Esophagus mucosa (tissue), 1 donor: ENCODE measurements at places on chromosomes 2 and 18. TPM values are rescaled to one million over a fixed set of nuclear protein-coding genes. Genes with fewer than 3 reads are reported as not detected.

- no peak for ATAC-seq
Measured at GRCh38 chr2:86000131-86000937, 105.4 kb downstream of the POLR1A start.

GRCh38 chr18:11994703-11995444 is 13.6 kb downstream of the IMPA2 start:
- peak; percentile 13 for ATAC-seq

GRCh38 chr2:176493909-176494308 is 224.7 kb downstream of the MTX2 start:
- ATAC-seq = no peak

ATP8B1 gene
- total RNA-seq = 37.7 TPM

FSIP2 gene
- 0.24 TPM for total RNA-seq

- ATAC-seq = peak; percentile 85
Measured at GRCh38 chr2:43540021-43540779, 55.6 kb downstream of the THADA start.

DNA sequence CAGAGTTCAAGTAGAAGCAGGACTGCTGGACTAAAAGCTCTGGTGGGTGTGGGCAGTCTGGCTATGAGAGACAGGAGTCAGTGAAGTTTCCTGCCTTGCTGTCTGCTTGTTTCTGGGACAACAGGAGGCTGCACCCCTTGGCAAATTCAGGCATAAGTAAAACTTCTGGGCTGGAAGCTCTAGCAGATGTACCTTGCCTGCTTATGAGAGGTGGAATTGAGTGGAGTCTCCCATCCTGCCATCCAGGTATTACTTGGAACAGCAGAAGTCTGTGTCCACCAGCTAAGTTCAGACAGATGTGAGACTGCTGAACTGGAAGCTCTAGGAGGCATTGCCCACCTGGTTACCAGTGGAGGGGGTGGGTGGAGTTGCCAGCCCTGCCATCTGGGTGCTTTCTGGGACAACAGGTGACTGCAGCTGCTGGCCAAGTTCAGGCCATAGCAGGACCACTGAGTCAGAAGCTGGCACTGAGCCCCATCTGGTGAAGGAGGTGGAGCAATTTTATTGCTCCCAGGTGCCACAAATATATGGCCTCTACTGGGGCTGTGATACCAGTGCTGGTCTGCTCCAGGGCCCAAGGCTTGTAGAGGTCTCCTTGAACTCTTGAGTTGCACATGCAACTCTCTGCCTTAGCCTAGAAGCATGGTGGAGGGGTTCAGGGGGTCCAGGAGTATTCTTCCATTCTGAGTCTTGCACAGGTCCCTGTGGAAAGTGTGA is 199.4 kb upstream of the FN1 start:
- ATAC-seq = no peak

DNA sequence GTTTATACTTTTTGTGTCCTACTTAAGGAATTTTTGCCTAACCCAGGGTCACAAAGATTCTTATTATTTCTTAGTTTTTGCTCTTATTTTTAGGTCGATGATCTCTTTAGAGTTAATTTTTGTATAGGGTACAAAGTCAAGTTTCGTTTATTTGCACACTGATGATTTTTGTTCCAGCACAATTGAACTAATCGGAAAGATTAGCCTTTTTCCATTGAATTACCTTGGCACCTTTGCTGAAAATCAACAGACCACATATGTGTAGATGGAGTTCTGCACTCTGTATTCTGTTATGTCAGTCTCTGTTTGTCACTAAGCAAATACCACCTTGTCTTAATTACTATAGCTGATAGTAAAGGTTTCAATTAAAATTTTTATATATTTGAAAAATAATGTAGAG is 18.7 kb downstream of the EML4 start:
- no peak for ATAC-seq

DNA sequence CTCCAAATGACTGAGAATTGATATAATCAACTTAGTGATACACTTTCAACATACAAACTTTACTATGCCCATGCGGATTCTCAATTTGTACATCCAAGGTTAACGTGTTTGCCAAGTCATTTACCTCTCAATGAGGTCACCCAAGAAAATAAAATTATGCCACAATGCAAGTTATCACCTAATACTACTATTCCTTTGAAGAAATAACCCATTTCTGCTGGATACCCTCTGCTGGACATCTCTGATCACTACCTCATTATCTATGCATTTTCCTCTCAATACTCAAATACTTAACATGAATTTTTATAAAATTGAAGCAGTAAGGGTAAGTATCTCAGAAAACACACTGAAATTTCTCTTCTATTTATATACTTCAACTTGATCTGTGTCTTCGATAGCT is 12.7 kb downstream of the HNRNPLL start:
- no peak for ATAC-seq

- ATAC-seq = no peak
Measured at GRCh38 chr2:10963155-10963554, 51.4 kb downstream of the KCNF1 start.

- ATAC-seq = no peak
Measured at GRCh38 chr2:237824085-237824484, 25.5 kb downstream of the RBM44 start.

ZFAND2B gene
- total RNA-seq = 41.1 TPM

DAW1 gene
- total RNA-seq = not detected

PTPRM gene
- 5.3 TPM for total RNA-seq

GRCh38 chr2:230266638-230267037 is 41.1 kb downstream of the SP140 start:
- ATAC-seq = no peak

NEU2 gene
- not detected for total RNA-seq

DNA sequence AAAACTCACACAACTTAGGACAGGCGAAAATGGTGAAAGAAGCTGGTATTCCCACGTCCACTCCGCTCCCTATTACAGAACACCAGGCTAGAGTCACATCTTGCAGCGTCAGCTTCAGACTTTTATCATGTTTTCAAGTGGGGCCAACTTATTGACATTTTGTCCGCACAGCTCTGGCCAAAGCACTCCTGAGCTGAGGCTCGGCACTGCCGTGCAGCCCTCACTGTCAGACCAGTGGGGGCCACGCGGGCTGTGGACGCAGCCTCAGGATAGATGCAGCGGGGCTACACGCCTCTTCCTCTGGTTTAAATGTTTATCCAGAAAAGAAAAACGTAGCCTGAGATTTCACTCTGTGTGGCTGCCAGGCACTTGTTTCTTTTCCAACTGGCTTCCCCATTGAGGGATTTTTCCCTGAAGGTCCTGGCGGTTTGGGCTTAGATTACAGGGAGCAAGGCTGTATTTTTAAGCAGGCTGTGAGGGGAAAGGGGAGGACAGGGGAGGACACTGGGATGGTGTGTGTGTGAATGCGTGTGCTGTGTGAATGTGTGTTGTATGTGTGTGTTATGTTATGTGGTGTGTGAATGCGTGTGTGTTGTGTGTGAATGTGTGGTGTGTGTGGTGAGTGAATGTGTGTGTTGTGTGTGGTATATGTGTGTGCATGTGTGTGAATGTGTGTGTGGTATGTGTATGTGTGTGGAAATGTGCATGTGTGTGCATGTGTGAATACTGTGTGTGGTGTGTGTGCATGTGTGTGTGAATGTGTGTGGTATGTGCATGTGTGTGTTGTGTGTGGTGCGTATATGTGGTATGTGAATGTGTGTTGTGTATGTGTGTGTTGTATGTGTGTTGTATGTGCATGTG is 267.6 kb downstream of the DCDC2C start:
- no peak for ATAC-seq

DNA sequence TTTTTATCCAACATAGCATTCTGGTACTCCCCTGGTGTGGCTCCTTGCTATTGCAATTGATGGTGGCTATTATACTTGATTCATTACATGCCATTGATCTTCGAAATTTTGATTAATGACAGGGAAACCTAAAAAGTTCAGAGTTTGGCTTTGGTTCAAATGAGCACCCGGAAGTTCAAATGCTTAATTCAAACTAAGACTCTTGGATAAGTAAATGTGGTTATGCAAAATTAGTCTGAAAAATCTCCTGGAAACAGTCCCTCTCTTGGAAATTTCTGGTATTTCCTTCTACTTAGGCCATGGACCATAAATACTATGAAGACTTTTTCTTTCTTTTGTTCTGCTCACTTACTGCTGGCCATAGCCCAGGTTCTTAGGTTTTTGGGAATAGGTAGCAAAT is 65.3 kb upstream of the SMIM21 start:
- no peak for ATAC-seq

DNA sequence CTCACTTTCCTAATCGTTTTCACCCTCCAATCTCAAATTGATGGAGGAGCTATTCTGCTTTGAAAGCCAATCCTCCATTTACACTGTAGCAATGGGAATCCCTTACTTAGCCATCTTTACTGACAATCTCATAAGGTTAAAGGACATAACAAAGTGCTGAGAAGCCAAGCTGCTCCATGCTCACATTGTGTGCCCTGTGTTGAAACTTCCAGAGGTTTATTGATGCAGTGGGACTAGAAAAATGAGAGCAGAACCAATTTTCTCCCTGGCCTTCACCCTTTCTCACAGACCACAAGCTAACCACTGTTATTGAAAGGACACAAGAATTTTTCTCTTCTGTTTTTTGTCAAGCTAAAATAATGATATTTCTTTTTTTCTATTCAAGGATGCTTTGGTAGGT is 63.8 kb downstream of the CSRNP3 start:
- ATAC-seq = no peak

DNA sequence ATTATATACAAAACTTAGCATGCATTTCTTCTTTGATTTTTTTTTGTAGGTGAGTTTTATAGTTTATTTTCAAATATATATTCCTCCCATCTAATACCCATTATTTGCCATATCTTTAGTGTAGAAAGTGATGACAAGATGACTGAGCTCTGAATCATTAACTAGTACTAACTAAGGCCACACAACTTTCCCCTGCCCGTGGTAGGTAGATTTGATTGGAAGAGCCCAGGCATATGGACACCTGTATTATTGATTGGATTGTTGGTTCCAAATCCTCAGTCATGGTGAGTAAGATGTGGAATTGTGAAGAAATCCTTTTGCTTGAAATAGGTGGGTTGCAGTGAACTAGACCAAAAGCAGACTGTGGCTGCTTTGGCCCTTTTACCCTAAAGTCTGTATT is 54.8 kb downstream of the ABI2 start:
- no peak for ATAC-seq

SLC35F6 gene
- 42.7 TPM for total RNA-seq

DNA sequence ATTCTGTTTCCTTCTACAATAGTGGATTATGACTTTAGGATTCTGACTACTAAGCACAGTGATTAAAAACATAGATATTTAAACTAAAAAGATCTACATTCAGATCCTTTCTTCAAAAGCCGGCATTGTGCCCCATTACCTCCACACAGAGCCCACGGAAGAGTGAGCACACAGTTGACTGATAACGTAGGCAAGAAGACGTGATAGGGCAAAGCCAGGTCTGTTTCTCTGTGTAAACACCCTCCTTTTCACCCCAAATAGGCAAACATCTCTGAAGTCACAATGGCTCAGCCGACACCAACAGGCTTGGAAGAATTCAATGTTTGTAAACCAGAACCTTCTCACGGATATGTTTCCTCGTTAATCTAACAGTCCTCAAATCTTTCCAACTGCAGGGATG is 302.9 kb downstream of the CMPK2 start:
- ATAC-seq = no peak

DNA sequence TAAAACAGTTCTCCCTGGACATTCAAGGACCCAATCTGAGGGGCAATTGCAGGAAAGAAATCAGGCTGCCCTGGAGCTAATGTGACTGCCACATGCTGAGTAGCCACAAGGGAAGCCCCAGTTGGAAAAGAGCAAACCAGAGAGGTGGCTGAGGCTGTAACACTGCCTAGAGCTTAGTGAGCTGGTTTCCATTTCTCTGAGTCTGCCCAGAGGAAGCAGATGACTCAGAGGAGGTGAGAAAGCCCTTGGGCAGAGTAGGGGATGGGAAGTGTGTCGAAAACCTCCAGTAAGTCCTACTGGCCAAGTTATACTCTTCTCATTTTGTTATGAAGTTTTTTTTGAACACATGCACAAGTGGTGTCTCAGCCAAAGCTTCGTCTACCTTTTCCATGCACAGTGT is 753.0 kb downstream of the CNTNAP5 start:
- ATAC-seq = no peak

- no peak for ATAC-seq
Measured at GRCh38 chr18:74784752-74785151, 187.1 kb downstream of the ZNF407 start.

GRCh38 chr2:162688403-162688802 is 150.2 kb downstream of the KCNH7 start:
- no peak for ATAC-seq

- ATAC-seq = no peak
Measured at GRCh38 chr2:205613970-205614559, 68.2 kb upstream of the NRP2 start.

DNA sequence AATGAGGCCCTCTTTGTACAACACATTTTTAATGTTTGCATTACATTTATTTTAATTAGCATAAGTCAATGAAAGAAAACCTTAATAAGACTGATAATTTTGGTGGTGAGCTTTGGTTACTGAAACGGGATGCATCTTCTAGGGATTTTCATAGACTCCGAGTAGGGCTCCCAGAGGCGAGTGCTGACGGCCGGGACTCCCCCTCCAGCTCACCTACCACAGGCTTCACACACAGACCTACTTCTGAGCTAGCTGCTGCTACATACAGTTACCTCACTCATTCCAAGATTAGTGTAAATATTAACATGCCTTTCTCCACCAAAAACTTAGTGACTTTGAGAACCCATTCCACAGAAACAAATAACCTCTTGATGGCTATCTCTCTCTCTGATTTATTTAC is 271.1 kb downstream of the GALR1 start:
- ATAC-seq = no peak

CTLA4 gene
- total RNA-seq = 0.52 TPM

DNA sequence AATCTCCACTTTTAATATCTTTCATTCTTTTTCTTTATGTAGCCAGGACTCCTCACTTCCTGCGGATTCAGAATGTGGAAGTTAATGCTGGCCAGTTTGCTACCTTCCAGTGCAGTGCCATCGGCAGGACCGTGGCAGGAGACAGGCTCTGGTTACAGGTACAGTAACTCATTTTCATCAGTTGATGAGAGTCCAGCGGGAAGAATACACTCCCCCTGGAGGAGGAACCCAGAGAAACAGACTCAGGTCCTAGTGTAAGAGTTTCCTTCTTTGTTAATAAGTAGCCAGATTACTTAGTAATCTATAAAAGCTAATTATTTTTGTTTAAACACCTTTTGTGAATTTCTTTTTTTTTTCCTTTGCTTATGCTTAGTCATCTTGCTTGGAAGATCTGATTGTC is 359.4 kb downstream of the PTPRM start:
- no peak for ATAC-seq

DNA sequence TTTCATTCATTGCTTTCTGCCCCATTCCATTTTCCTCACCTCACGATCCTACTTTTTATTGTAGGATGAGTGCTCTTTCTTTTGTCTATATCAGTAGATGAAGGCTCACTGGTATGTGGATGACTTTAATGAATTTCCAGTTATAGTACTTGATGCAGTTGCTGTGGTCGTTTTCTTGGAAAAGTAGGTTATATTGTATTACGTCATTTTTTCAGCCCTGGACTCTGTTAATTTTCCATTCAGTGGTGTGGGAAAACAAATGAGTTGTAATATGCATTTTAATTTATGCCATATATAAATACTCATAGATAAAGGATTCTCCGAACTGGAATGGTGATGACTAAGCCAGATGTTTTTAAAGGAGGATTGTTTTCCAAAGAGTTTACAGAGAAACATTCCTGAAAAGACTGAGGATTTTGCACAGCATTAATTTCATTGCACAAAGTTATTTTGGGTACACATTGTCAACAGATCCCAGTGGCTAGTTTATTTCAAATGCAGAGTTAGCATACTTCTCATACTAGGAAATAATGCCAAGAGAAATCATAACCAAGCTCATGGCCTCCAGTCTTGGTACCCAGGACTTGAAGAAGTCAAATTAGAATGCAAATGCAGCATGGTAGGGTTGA is 189.7 kb downstream of the PAX3 start:
- no peak for ATAC-seq

GRCh38 chr2:48414640-48414979 is 115.3 kb upstream of the STON1 start:
- ATAC-seq = no peak
